Activated CD8-positive, alpha-beta T cell treated with anti-CD3 and anti-CD28 coated beads, Interleukin-2, amount 10 ng/mL, durations not matched to agents 7 days and 5 days (primary cell): ENCODE measurements at places on chromosomes 1 and 21. TPM values are rescaled to one million over a fixed set of nuclear protein-coding genes. Genes with fewer than 3 reads are reported as not detected.

Gene KRTAP20-3
- total RNA-seq = not detected

Gene GPR161
- not detected for total RNA-seq

Gene OR2T35
- total RNA-seq = not detected

Gene CHIT1
- 0.50 TPM for total RNA-seq

Gene ZNF695
- total RNA-seq = 1.0 TPM

Gene LCE1F
- total RNA-seq = not detected

Gene SNRNP40
- total RNA-seq = 94.9 TPM

Gene C4BPB
- 3.2 TPM for total RNA-seq

Gene CIART
- total RNA-seq = 2.0 TPM

Gene TDRD5
- not detected for total RNA-seq

Gene CLCNKA
- total RNA-seq = not detected

Gene PADI2
- total RNA-seq = not detected

Gene PRR9
- total RNA-seq = not detected

Gene F3
- total RNA-seq = not detected

Gene ADCY10
- not detected for total RNA-seq

Gene GPR25
- 0.82 TPM for total RNA-seq

Gene NSUN4
- 22.3 TPM for total RNA-seq
